ENCODE measurements at places on chromosomes 7 and 10. TPM values are rescaled to one million over a fixed set of nuclear protein-coding genes. Genes with fewer than 3 reads are reported as not detected.

DNA sequence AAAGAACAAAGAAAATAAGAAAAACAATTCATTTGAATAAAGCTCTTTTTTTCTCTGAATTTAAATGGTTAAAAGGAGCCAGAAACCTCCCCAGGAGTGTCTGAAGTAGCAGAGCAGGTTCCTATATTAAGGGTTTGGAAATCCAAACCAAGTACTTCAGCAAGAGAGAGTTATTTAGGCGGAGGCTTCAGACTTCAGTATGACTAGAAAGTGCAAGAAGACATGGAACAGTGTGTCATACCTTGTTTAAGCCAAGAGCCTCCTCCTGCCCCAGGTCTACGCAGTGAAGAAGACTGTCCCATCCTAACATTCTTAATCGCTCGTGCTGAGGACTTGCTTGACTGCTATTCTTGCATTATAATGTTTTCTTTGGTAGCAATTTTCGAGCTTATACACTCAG, 51.3 kb downstream of the ODAD2 start:
- DNase-seq, result no peak

DNA sequence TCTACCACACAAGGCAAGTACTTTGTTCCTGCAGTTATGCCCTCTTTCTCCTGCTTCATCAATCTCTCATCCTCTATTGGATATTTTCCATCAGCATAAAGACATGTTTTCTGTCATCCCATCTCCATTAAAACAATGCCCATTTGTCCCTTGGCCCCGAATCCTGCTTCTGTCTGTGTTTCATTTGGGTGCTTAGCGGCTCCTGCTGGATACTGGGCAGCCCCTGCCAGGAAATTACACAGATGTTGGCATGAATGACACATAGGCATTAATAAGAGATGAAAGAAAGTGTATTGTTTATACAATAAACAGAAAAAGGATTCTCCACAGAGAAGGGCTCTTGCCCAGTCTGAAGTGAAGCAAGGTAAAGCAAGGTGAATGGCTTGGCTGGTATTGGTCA, 765.3 kb downstream of the REEP3 start:
- DNase-seq, result no peak

- no peak for DNase-seq
These were observed 175.2 kb downstream of the BMPER start for GRCh38 chr7:34080513-34080912.

- DNase-seq, result no peak
These were observed 26.8 kb upstream of the MGMT start for GRCh38 chr10:129440247-129440646.

- no peak for DNase-seq
These were observed 6.6 kb downstream of the YWHAG start for GRCh38 chr7:76352193-76352592.

- DNase-seq, result peak; percentile 20
These were observed 39.7 kb upstream of the TEX47 start for GRCh38 chr7:88835147-88835728.

DNA sequence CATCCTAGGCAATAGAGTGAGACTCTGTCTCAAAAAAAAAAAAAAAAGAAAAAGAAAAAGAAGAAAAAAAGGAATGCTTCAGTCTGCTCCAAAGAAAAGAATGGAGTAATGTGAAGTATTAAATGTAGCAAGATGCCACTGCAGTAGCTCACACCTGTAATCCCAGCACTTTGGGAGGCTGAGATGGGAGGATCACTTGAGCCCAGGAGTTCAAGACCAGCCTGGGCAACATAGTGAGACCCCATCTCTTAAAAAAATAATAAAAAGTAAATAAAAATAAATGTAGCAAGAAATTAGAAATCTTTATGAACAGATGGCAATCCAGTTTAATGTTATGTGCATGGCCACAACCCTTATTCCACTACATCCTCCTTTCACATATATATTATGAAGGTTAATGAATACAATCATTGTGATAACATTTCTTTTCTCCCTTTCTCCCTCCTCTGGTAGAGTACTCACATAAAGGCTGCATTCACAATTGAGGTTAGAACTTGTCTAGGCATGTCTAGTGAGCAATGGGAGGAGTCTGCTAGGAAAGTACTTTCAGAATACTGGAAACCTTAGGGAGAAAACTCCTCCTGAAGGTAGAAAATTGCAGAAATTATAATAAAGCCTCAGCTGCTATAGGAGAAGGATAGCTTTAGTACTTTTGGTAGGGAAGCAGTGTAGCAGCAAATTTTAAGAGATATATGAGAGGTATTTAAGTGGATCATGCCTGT, 20.4 kb downstream of the KLLN start:
- DNase-seq, result peak; percentile 23

GRCh38 chr7:30842542-30843451, 68.9 kb upstream of the AQP1 start:
- DNase-seq, result no peak

DNA sequence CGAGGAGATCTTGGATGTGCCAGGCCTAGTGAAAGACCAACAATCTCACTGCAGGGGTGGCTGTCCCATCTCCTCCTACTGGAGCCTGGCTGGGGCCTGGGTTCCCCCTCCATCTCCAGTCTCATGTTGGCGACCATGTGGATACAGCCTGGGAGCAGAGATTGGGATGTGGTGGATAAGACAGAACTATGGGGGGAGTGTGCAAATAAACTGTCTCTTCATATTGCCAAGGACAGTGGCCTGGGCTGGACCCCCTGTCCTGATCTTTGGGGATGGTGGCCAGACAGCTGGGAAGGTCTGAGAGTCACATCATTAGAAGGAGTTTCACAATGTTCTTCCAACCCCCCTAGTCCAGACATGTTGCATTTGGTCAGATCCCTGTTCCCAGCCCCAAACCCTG, 5.8 kb upstream of the MINDY4 start:
- no peak for DNase-seq

GRCh38 chr10:121680879-121681655, 82.8 kb upstream of the FGFR2 start:
- no peak for DNase-seq

DNA sequence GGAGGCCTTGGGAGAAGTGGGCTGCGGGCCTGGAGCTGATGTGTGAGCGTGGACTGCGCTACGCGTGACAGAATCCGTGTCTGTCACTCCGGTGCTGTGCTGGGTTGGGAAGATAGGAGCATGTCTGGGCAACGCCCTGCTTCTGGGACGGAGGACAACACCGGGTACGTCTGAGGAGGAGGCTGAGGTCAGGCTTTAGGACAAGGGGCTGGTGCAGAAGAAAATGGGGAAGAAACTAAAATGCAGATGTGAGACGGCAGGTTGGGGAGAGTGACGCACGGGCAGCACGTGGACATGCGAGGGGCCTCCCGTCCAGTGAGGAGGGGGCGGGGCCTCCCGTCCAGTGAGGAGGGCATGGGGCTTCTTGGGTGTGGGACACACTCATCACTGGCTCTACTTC, 207.4 kb downstream of the DNAJB6 start:
- no peak for DNase-seq

- no peak for DNase-seq
These were observed 17.7 kb downstream of the PTPRN2 start for GRCh38 chr7:158569858-158570323.

DNA sequence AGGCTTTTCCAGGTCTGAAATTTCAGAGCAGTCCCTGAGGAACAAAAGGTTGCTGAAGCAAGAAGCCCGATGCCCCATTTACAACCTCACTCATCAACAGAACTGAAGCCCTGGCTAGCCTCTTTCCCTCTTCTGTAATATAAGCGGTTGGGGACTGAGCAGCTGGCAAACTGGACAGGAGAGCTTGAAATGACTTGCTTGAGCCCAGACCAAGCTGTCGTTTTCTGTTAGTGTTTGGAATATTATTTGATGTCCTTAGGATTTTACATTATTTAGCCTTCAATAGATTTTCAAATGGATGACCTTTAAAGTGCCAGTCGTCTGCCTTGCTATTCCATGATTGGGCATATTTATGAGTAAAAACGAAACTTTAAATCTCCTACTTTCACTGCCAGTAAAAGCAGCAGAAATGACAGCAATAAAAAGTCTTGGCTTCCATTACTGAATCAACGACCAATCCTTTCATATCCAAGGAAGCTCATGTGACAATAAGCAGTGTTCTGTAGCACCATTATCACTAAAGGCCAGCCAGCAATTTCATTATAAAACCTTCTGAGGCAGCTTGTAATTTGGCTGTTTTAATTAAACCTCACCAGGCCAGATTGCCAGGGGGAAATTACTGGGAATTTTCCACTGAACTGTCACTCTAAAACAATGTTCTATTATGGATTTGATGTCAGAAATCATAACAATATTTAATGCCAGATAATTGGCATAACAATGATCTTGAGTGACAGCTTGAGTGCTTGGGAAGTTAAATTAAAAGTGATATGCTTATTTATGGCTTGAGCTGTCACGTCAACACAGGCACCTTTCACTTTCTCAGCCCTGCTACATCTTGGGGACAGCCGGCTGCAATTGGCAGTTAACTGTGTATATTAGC, 85.9 kb downstream of the LSMEM1 start:
- DNase-seq, result no peak

DNA sequence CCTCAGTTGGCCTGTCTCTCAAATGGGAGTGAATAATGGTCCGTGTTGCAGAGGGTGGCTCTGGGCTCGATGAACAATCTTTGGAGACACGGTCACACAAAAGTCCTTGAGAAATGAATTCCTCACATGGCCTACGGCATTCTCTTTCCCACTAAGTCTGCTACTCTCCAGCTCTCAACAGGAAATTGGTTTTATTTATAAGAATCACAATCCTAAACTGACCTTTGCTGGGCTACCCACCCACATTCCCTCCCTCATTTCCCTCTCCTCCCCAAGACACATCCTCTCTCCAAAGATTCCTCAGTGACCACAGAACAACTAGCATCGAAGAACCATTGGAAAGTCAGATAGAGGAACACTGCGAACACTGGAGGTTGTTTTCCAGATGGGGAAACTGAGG, 4.7 kb downstream of the AFAP1L2 start:
- DNase-seq, result no peak

DNA sequence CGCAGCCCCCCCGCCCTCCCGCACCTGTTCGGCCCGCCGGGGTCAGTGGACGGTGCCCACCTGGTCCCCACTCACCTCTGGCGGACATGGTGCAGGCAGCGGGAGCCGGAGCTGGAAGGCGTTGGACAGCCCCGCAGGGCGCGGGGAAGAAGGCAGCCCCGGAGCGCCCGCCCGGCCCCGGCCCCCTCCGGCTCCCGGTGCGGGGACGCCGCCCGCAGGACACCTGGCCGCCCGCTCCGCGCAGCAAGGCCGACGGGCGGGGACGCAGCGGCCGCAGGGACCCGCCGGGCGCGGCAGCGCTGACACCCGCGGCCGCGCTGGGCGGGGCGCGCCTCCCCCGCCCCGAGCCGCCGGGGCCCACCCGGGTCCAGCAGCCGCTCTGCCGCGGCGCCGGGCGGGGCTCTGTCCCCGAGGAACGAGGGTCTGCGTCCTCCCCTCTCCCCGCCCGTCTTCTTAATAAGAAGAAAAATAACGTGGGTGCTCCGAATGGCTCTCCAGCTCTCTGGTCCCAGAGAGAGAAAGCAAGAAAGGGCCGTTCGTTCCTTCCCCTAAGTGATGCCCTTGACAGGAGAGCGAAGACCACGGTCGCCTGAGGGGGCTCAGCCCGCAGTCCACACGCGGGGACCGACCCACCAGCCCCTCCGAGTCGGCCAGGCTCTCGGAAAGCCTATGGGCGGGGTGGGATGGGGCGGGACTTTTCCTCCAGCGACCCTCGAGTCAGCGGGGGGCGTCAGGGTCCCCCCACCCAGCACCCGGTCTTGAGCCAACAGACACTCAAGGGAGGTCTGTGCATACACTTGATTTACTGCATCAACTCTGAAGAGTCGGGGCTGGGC, 53.4 kb upstream of the FHIP2A start:
- DNase-seq, result no peak

DNA sequence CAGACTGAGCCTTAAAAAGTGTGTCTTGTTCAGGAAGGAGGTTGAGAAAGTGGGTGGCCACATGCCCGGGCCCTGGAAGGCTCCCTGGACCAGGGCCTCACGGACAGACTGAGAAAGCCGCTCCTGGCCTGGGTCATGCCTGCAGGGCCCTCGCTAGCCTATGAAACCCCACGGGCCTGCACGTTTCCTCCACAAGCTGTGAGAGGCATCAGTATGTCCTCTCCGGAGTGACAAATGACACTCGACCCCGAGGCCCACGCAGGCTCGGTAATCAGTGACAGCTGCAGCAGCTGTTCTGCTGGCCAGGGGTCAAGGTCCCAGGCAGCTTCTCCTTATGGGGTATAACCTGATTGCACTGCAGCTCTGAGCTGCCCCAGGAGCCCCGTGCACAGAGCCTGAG, 47.6 kb downstream of the ASB13 start:
- DNase-seq, result no peak

DNA sequence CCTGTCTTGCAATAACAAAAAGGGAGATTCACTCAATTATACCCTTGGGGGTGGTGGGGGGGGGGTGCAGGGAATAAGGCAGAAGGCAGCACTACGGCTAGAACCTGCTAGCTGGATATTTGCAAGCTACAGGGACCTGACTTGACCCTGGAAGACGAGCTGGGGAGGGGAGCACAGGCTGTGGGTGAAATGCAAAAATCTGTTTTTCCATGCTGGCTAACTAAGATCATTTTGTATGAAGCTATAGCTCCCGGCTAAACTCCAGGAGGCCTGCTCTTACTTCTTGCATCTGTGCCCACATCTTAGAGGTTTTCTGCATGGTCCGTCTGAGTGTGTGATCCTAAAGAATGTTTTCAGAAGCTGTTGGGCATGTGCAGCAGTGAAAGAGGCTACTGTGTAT, 106.6 kb downstream of the EBLN1 start:
- DNase-seq, result no peak

DNA sequence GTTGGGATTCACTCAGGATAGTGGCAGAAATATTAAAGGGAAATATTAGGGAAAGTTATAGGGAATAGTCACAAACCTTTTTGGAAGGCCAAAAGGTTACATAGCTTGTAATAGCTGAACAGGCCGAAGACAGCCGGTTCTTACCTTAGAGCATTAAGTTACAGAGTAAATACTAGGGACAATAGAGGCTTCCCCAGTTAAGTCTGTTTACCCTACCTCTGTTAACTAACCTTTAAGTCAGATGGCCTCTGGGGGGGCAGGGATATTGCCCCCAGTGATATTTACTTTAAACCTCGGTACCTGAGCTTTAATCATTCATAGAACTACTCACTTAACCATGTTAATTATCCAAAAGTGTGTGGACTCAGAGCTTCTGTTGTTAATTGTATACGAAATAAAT, 7.4 kb downstream of the POLR1F start:
- no peak for DNase-seq

GRCh38 chr10:107163076-107163855, 1.2 kb downstream of the SORCS1 start:
- no peak for DNase-seq

ABCA13 gene
- total RNA-seq, result 4.5 TPM

RAMP3 gene
- total RNA-seq, result not detected

SUN3 gene
- total RNA-seq, result 17.0 TPM

UNC5B gene
- total RNA-seq, result 0.94 TPM

POLR3A gene
- 8.3 TPM for total RNA-seq

TUBB8 gene
- 0.28 TPM for total RNA-seq
